Activated CD4-positive, alpha-beta T cell treated with anti-CD3 and anti-CD28 coated beads for 36 hours (primary cell): ENCODE measurements at places on chromosomes 5 and 9. TPM values are rescaled to one million over a fixed set of nuclear protein-coding genes. Genes with fewer than 3 reads are reported as not detected.
A peak's percentile ranks its signal among the peaks of the same experiment; 100 is the strongest.

The SNX18 gene
- total RNA-seq, result 4.7 TPM

DNA sequence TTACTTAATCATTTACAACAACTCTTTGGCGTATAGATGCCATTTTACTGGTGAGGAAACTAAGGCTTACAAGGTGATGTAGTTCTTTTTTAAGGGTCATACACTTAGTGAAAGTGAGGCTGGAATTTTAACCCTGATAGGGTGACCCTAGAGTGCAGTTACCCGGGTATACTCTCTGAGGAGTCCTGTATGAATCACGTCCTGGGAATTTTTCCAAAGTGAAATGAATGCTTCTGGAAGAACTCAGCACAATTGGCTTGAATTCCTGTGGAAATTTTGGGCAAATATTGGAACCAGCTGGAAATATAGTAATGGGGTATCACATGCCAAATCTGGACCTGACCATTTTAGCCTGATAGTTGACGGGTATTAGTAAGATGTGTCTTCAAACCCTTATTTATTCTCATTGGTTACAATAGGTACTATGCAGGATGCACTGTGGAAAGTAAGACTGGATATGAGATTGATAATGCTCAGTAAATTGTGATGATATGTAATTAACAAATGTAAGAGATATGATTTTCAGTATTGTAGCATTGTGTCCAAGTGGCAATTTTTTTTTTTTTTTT lies 14.8 kb downstream of the SUB1 start:
- H3K27me3 ChIP-seq, result no peaks in the 10 kb centered on the region
- peaks cover 73% of the 10 kb centered on the region for H3K36me3 ChIP-seq
- H3K27ac ChIP-seq, result no peak overlapping the region
- no peak overlapping the region for H3K4me3 ChIP-seq
- DNase-seq, result no peak
- peaks cover 53% of the 10 kb centered on the region for H3K4me1 ChIP-seq

The NPDC1 gene
- total RNA-seq, result 21.0 TPM

GRCh38 chr9:115437418-115437817 lies 319.5 kb upstream of the TNC start:
- H3K27ac ChIP-seq, result no peak overlapping the region
- peaks cover 16% of the 10 kb centered on the region for H3K27me3 ChIP-seq
- H3K36me3 ChIP-seq, result no peaks in the 10 kb centered on the region

The S1PR3 gene
- 0.56 TPM for total RNA-seq

DNA sequence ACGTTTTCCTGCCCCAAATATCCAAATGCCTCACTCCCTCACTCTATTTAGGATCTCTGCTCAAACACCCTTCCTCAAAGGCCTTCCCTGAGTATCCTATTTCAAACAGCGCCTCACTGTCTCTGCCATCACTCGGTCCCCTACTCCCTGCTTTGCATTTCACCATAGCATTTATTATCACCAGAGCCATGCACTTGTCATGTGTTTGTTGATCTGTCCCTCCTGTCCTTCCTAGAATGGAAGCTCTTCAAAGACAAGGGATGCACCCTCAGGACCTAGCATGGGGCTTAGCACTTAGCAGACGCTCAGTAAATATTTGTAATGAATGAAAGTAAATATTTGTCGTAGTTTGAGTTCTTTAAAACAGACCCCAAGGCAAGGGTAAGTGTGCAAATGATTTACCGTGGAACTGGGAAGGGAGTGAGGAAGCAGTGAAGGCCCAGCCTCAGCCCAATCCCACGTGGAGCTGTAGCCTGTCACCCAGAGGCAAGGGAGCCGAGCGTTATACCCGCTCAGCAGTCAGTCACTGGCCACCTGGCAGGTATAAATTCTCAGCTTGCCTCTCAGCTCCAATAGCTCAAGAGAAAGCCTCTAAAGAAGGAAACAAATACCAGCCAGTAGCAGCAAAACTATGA lies 97.7 kb upstream of the KIF2A start:
- no peak overlapping the region for H3K4me3 ChIP-seq
- no peaks in the 10 kb centered on the region for H3K36me3 ChIP-seq
- peaks cover 30% of the 10 kb centered on the region for H3K27me3 ChIP-seq
- no peak overlapping the region for H3K27ac ChIP-seq
- no peaks in the 10 kb centered on the region for H3K4me1 ChIP-seq
- no peak for DNase-seq

DNA sequence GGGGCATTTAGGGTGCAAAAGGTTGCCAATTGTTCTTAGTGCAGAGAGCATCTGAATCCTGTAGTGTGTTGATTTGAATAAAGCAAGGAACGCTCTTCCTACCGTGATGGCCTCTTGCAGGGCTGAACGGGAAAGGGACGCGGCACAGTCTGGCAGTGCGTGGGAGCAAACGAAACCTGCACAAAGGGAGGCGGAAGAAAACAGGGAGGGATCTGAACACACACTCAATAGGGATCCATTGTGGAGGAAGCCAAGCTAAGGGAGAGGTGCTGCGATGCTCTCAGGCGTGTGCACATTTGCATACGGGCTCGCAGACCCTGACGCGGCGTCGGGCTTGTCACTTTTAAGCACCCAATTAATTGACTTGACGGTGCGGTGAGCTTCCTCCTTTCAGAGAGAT lies 414.0 kb upstream of the IRX1 start:
- no peaks in the 10 kb centered on the region for H3K27me3 ChIP-seq
- H3K4me3 ChIP-seq, result no peak overlapping the region
- no peaks in the 10 kb centered on the region for H3K4me1 ChIP-seq
- DNase-seq, result no peak
- no peaks in the 10 kb centered on the region for H3K36me3 ChIP-seq
- no peak overlapping the region for H3K27ac ChIP-seq

DNA sequence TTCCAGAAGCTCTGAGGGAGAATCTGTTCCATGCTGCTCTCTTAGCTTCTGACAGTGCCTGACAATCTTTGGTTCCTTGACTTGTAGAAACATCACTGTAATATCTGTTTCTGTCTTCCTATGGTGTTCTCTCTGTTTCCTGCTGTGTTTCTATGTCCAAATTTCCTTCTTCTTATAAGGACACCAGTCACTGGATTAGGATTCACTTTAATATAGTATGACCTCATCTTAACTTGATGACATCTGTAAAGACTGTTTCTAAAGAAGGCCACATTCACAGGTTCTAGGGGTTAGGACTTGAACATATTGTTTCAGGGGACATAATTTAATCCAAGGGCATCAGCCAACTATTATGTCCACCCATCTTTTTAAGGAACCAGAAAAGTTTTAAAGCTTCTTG lies 265.6 kb downstream of the ZSWIM6 start:
- no peak for DNase-seq
- no peak overlapping the region for H3K4me3 ChIP-seq
- no peaks in the 10 kb centered on the region for H3K4me1 ChIP-seq
- no peaks in the 10 kb centered on the region for H3K36me3 ChIP-seq
- H3K27ac ChIP-seq, result no peak overlapping the region
- H3K27me3 ChIP-seq, result peaks cover 12% of the 10 kb centered on the region

The ARID3C gene
- 0.66 TPM for total RNA-seq

GRCh38 chr9:90047828-90048227 lies 443.0 kb downstream of the GADD45G start:
- H3K4me1 ChIP-seq, result peaks cover 12% of the 10 kb centered on the region
- H3K27ac ChIP-seq, result no peak overlapping the region
- H3K27me3 ChIP-seq, result peaks cover 11% of the 10 kb centered on the region
- DNase-seq, result no peak
- no peaks in the 10 kb centered on the region for H3K36me3 ChIP-seq

DNA sequence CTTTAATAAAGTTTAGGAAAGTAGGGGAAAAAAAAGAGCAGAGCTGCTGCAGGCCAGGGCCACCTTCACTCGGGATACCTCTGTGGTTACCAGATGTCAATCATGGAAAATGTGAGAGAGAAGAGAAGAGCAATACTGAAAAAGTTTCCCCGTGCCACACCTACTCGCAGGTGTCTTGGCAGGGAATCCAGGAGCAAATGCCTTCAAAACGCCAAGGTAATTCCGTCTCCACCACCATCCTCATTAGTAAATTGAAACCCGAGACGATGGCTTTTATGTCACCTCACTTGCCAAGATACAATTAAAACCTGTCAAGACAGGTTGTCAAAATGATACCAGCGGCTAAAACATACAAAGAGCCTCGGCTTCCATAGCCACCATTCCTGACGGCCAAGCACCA lies 49.7 kb downstream of the FAM81B start:
- H3K27ac ChIP-seq, result no peak overlapping the region
- no peak overlapping the region for H3K4me3 ChIP-seq
- DNase-seq, result no peak
- H3K27me3 ChIP-seq, result peaks cover 20% of the 10 kb centered on the region
- no peaks in the 10 kb centered on the region for H3K4me1 ChIP-seq

DNA sequence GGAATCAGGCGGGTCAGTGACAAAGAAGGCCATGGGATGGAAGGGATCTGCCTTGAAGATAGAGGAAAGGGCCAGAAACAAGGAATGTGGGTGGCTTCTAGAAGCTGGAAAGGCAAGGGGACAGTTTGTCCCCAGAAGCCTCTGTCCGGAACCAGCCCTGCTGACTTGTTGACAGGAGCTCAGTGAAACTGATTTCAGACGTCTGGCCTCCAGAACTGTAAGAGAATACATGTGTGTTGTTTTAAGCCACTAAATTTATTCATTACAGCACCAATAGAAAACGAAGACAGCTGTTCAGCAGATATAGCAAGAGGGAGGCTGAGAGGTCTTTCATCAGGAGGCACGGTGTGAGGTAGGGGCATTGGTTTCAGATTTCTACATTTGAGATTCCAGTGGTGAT lies 422.5 kb downstream of the KDM4C start:
- H3K4me1 ChIP-seq, result no peaks in the 10 kb centered on the region
- H3K36me3 ChIP-seq, result peaks cover 57% of the 10 kb centered on the region
- H3K4me3 ChIP-seq, result no peak overlapping the region
- H3K27ac ChIP-seq, result no peak overlapping the region
- H3K27me3 ChIP-seq, result no peaks in the 10 kb centered on the region

The PTGDS gene
- not detected for total RNA-seq

GRCh38 chr5:98069876-98070512 lies 703.5 kb upstream of the RGMB start:
- no peak overlapping the region for H3K4me3 ChIP-seq
- DNase-seq, result no peak
- H3K27me3 ChIP-seq, result peaks cover 13% of the 10 kb centered on the region
- no peak overlapping the region for H3K27ac ChIP-seq
- peaks cover 10% of the 10 kb centered on the region for H3K4me1 ChIP-seq

GRCh38 chr9:137480686-137481683 lies 21.9 kb upstream of the NSMF start:
- no peaks in the 10 kb centered on the region for H3K36me3 ChIP-seq
- H3K4me1 ChIP-seq, result peaks cover 9% of the 10 kb centered on the region
- no peak overlapping the region for H3K4me3 ChIP-seq
- no peak overlapping the region for H3K27ac ChIP-seq
- DNase-seq, result no peak
- no peaks in the 10 kb centered on the region for H3K27me3 ChIP-seq

The TRMO gene
- 13.9 TPM for total RNA-seq

GRCh38 chr9:136255166-136255538 lies 9.5 kb upstream of the QSOX2 start:
- DNase-seq, result peak; percentile 37
- H3K27me3 ChIP-seq, result no peaks in the 10 kb centered on the region

- no peak overlapping the region for H3K4me3 ChIP-seq
- peaks cover 29% of the 10 kb centered on the region for H3K27me3 ChIP-seq
- no peaks in the 10 kb centered on the region for H3K4me1 ChIP-seq
- DNase-seq, result no peak
- no peak overlapping the region for H3K27ac ChIP-seq
Measured at GRCh38 chr5:96209829-96210228, 223.2 kb downstream of the PCSK1 start.

- no peak overlapping the region for H3K4me3 ChIP-seq
- H3K36me3 ChIP-seq, result no peaks in the 10 kb centered on the region
- H3K27me3 ChIP-seq, result peaks cover 9% of the 10 kb centered on the region
- H3K4me1 ChIP-seq, result no peaks in the 10 kb centered on the region
- H3K27ac ChIP-seq, result no peak overlapping the region
- no peak for DNase-seq
Measured at GRCh38 chr5:64592730-64593341, 87.0 kb downstream of the RGS7BP start.

The HTR1A gene
- total RNA-seq, result not detected

The C9orf78 gene
- total RNA-seq, result 42.8 TPM

The SAXO1 gene
- not detected for total RNA-seq

GRCh38 chr9:20526500-20527319 lies 95.6 kb downstream of the MLLT3 start:
- no peak overlapping the region for H3K27ac ChIP-seq
- DNase-seq, result no peak
- H3K4me1 ChIP-seq, result peaks cover 79% of the 10 kb centered on the region
- H3K36me3 ChIP-seq, result peaks cover 7% of the 10 kb centered on the region
- H3K4me3 ChIP-seq, result no peak overlapping the region
- H3K27me3 ChIP-seq, result no peaks in the 10 kb centered on the region

- H3K4me3 ChIP-seq, result no peak overlapping the region
- peaks cover 33% of the 10 kb centered on the region for H3K4me1 ChIP-seq
- no peak overlapping the region for H3K27ac ChIP-seq
- peaks cover 28% of the 10 kb centered on the region for H3K36me3 ChIP-seq
- DNase-seq, result no peak
- H3K27me3 ChIP-seq, result no peaks in the 10 kb centered on the region
Measured at GRCh38 chr9:91170951-91171350, 190.8 kb downstream of the AUH start.
